ENCODE measurements at places on chromosomes 4 and X.
A peak's percentile ranks its signal among the peaks of the same experiment; 100 is the strongest.

GRCh38 chr4:139798456-139798855 lies 132.8 kb downstream of the MGST2 start:
- DNase-seq = no peak

DNA sequence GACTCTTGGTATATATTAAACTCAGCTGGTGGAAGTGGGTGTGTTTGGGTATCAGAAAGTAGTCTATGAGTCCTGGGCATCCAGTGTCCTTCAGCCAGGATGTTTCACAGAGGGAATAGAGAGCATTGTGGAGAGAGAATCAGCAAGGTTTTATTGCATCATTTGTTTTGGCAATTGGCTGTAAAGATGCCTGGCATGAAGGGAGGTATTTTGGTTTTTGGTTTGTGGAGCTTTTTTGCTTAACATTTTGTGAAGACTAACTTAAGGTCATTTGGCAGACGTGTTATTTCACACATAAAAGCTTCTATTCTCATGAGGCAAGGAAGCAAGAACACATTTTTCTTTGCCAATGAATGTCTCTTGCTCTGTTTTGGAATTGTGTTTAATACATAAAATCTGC lies 71.1 kb downstream of the DCLK2 start:
- DNase-seq = no peak

DNA sequence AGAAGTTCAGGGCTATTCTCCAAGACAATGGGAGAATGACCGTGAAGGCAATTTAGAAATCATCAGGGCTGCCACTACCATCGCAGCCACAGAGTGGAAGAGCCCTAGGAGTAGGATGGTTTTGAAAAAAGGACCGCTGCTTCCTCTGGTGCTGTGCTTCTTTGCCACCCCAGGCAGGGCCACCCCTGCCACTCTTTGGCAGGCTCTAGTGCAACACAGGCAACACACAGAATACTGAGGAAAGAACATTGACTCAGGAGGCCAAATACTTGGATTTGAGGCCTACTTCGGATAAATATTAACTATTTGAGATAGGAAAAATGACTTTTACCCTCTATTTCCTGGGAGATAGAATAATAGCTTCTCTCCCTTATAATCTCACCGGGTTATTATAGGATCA lies 228.9 kb upstream of the BOD1L1 start:
- DNase-seq = no peak

DNA sequence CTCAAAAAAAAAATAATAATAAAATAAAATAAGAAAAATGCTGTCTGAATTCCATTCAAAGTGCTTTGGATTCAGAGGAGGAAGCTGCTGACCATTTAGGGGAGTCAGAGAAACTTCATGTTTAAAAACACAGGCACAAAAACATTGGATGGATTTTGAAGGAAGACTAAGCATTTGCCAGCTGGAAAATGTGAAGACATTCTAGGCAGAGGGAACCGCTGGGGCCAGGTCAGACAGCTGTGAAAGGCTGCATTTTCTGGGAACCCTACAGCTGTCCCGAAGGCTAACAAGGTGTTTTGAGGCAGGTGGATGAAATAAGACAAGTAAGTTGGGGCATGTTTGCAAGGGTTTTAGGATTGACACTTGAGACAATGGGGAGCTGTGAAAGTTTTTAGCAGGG lies 38.6 kb downstream of the ING2 start:
- no peak for DNase-seq

DNA sequence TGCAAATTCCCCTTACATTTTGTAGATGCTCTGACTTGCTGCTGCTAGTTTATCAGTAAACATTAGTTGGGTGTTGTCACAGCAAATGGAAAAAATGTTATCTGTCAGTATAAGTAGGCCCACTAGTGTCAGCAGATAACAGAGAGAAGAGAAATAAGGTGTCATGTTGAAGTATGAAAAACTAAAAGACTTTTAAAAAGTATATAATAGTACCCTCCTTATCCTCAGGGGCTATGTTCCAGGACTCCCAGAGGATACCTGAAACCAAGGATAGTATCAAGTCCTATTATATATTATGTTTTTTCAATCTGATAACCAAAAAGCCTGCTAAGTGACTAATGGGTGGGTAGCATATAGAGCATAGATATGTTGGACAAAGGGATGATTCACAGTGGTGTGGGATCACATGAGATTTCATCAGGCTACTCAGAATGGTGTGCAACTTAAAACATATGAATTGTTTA lies 11.6 kb upstream of the BMP2K start:
- no peak for DNase-seq

DNA sequence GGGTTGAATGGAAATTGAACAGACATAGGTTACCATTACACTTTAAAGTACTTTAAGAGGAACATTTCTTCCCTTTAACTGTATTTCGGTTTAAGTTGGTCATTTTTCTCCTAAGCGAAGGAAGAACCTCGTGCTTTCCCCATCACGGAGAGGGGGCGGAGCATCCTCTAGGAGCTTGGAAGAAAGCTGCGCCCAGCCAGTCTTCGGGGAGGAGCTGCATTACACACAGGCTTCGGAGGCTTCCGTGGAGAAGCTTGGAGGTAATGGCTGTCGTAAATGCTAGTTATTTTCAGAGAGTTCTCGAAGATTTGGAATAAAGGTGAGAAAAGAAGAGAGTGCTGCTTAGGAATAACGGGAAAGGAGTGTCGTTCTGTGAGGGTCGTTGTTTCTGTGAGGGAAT lies at the start of gene PWWP3B:
TSS of gene PWWP3B (plus strand) at position 199 of the 400 bp plus-strand sequence. CDS start 37,128 bp downstream, outside the sequence.
- DNase-seq = no peak

DNA sequence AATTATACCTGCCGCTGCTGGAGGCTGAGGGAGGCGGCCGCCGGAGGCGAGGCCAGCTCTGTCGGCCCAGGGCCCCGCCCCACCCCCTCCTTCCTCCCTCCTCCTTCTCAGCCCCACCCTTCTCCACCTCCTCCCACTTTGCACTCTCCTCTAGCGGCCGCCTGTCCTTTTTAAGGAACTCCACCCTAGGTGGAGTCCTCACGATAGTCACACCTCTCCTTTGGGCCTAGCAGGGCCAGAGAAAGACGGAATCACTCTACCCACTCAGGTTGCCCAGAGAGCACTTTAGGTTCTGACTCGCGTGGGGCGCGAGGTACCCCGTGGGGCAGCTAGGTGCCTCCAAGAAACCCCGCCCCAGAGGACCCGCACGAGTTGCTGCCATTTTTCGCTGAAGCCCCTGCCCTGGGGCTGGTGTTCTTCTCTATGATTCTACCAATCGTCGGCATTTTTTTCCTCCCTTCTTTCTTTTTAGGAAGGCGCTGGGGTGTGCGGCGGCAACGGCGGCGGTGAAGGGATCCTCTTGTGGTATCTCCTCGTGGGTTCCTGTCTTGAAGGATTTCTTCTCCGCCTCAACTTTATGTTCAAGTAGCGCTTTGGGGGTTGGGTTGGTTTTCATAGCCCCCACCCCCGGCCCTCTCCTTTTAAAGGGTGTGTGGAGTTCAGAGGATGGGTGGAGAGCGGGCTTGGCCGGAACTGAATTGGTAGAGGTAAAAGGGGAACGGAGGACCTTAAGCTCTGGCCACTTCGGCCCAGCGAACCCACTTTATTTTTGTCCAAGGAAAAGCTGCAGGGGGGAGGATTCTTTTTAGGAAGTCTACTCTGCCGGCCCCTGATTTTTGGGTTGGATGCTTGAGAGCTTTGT lies at the start of gene KLF8:
TSS of gene KLF8 (plus strand) at position 136 of the 862 bp plus-strand sequence. CDS start 979 bp downstream, outside the sequence.
- DNase-seq = peak; percentile 58

DNA sequence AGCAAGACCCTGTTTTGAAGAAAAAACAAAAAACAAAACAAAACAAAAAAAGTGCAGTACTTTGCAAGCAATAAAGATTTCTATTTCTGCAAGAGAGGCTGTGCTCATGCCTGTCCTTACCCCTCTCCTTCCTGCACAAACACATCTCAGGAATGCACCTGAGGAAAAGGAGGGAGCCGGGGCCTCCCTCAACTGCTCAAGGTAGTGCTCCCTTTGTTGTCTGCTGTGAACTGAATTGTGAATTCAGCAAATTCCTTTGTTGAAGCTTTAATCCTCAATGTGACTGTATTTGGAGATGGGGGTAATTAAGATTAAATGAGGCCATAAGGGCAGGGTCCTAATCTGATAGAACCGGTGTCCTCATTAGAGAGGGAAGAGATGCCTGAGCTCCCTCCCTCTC lies 13.9 kb downstream of the FTSJ1 start:
- DNase-seq = no peak

GRCh38 chrX:44155126-44155525 lies 181.9 kb upstream of the NDP start:
- DNase-seq = no peak

DNA sequence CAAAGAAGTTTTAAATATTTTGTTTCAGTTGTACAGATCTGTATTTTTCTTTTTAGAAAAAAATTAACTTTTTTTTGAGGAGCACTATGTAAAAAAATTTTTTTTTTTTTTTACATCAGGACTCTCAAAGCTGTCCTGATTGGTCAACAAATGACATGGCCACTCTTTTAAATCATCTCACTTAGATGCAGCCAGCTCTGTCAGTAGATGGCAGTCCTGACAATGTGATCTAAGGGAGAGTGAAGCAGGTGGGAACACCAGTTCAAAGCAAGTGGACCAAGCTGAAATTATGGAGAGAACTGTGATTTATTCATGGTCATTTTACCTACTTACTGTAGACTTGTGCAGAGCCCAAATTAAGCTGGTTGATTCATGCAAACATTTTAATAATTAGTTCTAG lies 174.7 kb upstream of the GPRIN3 start:
- DNase-seq = no peak

DNA sequence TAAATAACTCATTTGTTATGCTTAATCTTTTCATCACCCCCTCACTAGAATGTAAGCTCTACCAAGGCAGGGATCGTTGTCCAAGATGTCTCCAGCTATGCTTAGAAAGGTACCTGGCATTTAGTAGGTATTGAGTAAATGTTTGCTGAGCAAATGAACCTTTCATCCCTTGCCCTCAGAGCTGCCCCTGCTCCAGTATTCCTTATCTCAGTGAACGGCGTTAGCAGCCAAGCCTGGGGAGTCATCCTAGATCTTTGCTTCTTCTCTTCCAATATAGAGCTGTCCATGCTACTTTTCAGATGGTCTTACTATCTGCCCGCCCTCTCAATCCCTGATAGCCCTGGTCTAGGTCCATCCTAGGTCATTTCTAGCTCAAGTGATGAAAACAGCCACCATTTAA lies 188.4 kb downstream of the NR3C2 start:
- no peak for DNase-seq

DNA sequence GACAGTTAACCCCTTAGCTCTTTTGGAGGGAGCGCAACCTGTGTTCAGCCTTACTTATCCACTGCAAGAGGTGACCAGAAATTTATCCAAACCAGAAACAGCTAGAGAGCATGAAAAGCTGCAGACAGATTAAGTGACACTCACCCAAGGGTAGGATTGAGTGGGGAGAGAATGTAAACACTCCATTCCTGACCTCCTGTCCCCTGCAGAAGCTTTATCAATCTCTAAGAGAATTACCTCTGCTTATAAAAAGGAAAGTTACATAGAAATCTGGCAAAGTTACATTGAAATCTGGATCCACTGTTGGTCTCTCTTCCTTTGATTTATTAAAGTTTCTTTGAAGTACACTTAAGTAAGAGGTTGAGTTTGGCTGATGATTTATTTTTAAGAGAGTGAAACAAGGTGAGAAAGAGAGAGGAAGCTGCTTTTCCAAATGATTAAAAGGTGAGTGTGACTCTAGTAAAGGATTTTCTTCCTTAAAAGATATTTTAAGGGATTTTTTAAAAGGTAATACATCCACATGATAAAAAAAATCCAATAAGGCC lies 112.3 kb downstream of the ANAPC4 start:
- DNase-seq = no peak

- DNase-seq = peak; percentile 45
Observed at GRCh38 chrX:15146515-15146914, 123.4 kb downstream of the ASB9 start.

DNA sequence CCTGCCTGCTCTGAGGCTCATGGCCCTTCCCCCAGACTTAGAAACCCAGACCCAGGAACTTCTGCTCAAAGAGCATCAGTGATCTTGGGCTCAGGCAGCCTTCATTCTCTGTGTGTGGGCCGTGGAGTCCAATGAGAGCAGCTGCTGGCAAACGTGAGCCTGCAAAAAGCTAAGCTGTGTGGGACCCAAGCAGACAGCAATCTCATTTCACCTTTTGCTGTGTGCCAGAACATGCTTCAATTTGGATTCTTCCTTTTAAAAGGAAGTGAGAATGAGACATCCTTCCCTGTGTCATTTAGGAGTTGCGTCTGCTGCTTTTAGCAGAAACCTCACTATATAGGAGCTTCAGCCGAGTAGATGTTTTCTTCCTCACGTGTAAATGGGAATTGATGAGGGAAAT lies 238.5 kb downstream of the EVC2 start:
- DNase-seq = no peak

DNA sequence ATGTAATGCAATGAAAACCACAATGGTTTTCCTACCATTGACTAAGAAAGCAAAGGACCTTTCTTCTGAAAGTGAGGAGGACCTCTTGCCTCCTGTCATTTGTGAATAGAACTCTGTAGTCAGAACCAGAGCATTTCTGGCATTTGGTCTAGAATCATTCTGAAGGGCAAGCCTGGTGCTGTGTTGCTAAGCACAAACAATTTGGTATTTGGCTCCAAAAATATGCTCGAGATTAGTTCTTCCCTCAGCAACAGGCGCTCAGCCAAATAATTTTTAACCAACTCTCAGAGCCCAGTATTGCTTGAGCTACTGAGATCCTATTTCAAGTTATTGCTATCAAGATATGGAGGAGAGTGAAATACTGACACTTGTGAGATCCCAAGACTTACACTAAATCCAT lies 71.0 kb downstream of the SNCA start:
- no peak for DNase-seq

DNA sequence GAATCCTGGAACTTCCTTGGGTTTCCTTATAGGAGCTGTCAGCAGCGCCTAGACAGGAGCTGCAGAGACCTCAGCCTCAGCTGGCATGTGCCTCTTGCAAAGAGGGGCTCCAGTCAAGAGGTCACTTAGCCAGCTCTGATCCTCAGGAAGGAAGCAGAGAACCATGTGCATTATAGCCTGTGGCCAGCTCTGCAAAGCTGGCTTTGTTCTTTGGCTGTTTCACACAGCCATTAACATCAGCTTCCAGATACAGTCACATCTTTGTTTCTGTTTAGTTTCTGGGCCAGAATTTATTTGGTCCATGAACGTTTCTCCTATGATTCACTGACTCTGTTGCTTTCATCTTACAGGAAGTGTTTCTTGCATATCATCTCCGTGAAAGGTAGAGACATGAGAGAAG lies 92.4 kb downstream of the CC2D2A start:
- no peak for DNase-seq
